Heart left ventricle (tissue), 16 donors: ENCODE measurements at places on chromosomes 7 and 10. TPM values are rescaled to one million over a fixed set of nuclear protein-coding genes. Genes with fewer than 3 reads are reported as not detected.

Gene GPR15LG
- 0.11 TPM for polyA plus RNA-seq

DNA sequence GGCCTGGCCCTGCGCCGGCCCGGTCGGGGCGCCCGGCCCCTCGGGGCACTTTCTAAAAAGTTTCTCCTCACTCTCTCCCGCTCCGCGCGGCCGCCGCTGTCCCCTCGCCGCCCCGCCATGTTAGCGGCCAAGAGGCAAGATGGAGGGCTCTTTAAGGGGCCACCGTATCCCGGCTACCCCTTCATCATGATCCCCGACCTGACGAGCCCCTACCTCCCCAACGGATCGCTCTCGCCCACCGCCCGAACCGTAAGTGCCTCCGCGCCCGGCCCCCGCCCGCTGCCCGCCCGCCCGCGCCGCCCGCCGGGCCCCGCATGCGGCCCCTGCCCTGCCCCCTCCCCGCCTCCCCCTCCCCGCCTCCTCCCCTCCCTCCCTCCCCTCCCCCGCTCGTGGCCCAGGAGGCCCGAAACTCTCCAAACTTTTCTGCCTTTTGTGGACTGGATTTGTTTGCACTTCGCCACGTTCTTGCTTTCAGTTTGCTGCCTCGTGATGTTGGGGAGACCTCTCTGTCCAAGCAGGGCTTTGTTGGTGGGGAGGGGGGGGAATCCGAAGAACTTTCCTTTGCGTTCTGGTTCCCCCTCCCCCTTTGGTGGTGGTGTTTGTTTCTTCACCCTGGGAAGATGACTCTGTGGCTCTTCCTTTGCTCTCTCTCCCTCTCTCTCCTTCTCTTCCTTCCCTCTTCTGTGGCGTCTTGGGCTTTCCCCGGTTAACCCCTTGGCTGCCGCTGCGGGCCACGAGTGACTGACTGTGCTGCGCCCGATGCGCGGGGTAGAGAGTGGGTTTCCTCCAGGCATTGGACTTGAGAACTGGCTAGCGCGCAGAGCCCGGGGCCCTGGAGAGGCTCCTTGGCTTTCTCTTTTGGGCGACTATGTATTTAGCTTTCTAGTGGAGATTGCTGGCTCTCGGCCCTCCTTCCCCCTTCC, 1.6 kb downstream of the TCF7L2 start:
- DNase-seq, result peak; percentile 77

- peak; percentile 83 for DNase-seq
Observed at GRCh38 chr7:155257482-155258225, 40.0 kb upstream of the INSIG1 start.

DNA sequence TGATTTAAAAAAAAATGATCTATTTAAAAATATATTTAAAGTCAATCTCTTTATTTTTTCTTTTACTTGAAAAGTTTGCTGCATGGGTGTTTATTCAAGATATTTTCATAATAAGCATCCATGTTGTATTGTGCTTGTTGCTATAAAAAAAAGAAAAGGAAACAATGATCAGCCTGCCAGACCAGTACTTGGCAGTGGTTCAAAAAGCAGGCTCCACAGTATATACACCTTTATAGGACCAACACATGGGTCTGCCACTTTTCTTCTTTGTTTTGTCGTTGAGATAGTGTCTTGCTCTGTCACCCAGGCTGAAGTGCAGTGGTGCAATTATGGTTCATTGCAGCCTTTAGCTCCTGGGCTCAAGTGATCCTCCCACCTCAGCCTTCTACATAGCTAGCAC, 228.0 kb downstream of the TWIST1 start:
- DNase-seq, result no peak

GRCh38 chr10:5831446-5831782, 18.2 kb upstream of the GDI2 start:
- no peak for DNase-seq

DNA sequence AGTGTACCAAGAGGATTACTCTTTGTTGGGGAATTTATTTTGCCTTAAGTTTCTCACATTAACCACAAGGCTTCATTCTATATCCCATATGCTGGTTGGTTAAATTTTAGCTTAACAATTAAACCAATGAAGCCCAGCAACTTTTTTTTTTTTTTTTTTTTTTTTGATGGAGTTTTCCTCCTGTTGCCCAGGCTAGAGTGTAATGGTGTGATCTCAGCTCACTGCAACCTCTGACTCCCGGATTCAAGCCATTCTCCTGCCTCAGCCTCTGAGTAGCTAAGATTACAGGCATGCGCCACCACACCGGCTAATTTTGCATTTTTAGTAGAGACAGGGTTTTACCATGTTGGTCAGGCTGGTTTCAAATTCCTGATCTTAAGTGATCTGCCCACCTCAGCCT, 75.0 kb upstream of the MKX start:
- no peak for DNase-seq

- no peak for DNase-seq
Observed at GRCh38 chr7:42278344-42278743, 41.3 kb upstream of the GLI3 start.

Gene FIGNL1
- 1.9 TPM for polyA plus RNA-seq

DNA sequence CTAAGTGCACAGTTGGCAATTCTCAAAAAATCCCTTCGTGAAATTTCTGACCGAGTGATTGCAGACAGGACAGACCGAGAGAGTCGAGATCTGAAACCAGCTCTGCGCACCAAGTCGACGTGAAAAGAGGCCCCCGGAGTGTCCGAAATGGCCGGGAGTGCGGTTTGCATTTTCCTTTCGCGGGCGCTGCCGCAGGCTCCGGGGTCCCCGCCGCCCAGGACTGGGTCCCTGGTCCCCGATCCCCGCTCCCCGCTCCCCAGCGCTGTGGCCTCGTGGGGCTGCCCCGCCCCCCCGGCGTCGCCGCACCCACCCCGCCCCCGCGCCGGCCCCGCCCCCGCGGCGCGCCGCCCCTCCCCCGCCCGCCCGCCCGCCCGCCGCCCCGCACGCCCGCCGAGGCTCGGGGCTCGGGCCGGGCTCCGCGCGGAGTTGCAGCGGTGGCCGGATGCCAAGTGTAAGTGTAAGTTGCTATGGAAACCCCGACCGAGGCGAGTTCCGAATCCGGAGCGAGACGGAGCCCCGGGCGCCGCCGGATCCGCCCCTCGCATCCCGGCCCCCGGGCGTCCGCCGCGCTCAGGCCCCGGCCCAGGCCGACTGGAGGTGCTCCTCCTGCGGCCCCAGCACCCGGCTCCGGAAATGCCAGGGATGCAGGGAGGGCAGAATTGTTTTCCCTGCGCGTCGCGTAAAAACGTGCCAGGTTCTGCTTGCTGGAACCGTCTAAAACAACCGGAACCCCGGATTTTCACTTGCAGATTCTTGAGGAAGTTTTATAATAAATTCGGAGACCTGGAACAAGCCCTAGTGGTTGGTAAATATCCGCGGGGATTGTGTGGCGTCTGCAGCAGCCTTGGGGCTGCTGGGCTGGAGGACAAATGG, 4.6 kb downstream of the BMI1 start:
- peak; percentile 80 for DNase-seq

Gene ITPRID1
- polyA plus RNA-seq, result not detected

GRCh38 chr10:69872323-69872722, 70.6 kb downstream of the COL13A1 start:
- DNase-seq, result no peak

DNA sequence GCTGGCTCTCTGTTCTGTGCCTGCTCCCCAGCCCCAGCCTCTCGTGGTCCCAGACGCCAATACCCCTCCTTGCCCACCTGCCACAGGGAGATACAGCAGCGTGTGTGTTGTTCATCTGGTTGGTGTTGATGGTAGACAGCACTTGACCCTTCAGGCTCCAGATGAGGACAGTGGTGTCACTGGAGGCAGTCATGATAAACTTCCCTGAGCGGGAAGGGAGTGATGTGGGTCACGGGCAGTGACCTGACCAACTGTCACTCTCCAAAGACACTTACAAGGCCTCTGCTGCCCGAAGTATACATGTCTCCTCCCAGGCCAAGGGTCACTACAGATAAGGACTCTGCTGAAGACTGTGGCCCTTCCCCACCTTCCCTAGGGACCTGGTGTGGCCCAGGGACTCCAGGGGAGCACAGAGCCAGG, 5.6 kb downstream of the TBL2 start:
- DNase-seq, result no peak

Gene GJD4
- polyA plus RNA-seq, result not detected

DNA sequence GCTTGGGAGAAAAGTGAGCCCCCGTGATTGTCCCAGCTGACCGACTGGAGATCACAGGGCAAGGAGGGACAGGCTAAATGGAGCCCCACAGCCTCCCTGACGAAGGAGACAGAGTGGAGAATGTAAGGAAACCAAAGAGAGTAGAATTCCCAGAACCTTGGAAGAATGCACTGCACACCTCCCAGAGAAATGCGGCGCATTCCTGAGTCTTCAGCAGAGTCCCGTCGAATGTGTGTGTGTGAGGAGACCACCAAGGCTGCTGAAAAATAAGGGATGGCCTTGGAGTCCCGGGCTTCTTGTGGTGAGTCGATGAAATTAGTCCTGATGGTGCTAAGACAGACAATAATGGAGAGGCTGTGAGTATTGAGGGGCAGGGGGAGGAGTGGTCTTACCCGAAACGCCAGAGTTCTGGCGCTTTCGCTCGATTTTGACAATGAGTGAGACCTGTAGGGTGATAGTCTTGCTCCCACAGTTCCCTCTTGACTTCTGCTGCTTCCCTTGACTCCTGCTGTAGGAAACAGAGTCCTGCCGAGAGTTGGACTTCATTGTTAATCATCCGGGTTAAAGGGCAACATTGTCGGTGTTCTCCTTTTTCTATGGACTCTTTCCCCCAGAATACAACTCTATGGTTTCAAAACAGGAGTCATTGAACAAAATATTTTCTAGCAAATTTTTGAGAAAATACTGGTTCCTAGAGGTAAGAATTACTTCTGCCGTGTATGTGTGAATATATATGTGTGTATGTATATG, 103.2 kb downstream of the CNNM2 start:
- DNase-seq, result no peak

Gene HSPB1
- 2,695 TPM for polyA plus RNA-seq
